Hippocampal formation (tissue), 2 donors: ENCODE measurements at places on chromosomes 13 and 19.

- DNase-seq = no peak
Observed at GRCh38 chr13:43963726-43964125, 84.0 kb downstream of the LACC1 start.

DNA sequence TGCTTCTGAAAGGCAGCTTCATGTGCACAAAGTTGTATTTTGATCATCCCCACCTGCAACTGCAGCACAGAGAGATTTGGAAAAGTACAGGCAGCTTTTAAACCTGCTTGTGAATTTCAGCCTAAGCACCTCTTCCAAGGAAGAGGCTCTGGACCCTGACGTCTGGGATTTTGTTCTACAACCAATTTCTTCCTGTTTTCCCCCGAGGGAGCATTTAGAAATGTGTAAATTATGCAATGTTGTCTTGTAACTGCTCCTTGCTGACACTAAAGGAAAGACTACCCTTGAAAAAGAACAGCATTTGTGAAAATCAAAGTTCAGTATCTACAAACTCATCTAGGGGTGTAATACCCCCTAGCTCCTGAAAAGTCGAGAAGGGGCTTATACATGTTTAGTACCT, 15.4 kb downstream of the MED26 start:
- DNase-seq = no peak

DNA sequence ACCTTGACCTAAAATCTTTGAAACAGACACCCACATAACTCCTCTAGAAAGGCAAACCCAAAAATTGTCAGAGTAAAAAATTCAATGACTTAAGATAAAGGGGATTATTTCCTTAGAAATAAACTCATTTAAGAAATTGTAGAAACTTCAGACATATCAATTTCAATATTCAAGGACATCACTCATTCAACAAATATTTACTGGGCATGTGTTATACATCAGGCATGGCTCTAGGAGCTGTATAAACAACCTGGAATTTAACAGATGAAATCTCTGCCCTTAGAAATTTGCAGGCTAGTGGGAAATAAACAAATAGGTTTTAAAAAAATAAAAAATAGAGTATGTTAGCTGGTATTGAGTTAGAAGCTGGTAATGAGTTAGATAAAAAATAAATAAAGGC, 84.0 kb upstream of the LSM14A start:
- DNase-seq = no peak

DNA sequence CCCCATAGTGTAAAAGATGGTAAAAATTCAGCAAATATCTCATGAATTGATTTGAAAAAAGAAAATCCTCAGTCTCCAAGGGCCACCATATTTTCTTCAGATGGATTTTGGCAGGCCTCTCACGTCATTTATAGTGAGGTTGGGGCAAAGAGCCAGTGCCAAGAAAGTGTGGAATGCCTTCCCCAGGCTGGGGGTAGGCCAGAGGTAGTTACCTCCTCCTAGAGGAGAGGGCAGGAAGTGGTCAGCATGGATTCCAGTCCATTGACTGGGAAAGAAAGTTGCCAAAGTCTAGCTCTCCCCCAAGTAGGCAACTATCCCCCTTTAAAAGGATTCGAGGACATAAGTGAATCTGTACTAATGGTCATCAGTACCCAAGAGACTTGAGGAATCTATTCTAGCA, 68.4 kb upstream of the KCTD4 start:
- no peak for DNase-seq

GRCh38 chr13:60689571-60689970, 292.6 kb downstream of the TDRD3 start:
- DNase-seq = no peak

DNA sequence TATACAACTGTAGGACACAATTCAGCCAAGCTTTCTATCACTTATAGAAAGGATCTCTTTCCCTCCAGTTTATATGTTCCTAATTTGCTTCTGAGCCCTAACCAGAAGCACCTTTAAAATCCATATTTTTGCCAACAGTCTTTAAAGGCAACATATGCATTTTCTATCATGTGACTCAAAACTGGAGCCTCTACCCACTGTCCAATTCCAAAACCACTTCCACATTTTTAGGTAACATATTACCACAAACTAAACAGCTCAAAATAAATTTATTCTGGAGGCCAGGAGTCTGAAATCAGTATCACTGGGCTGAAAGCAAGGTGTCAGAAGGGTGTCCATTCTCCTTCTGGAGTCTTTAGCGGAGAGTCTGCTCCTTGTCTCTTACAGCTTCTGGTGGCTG, 15.9 kb upstream of the EFNB2 start:
- no peak for DNase-seq

DNA sequence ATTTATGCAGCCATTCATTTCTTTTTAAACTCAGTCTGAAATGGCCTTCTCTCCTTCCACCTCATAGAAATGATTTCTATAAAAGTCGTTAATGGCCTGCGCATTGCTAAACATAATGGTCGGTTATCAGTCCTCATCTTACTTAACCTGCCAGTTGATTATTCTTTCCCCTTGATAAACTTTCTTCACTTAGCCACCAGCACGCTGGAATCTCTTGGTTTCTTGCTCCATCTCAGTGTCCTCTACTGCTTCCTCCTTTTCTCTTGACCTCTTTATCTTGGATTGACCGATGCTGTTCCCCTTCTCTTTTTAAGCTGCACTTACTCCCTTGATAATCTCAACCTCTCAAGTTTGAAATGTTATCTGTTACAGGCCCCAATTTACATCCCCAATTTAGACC, 12.2 kb upstream of the CLC start:
- DNase-seq = no peak

GRCh38 chr13:27919934-27920676, at the start of gene PDX1:
PDX1 (plus strand) TSS chr13:27920000; CDS start chr13:27920139, 139 bp downstream.
- no peak for DNase-seq

GRCh38 chr13:31951215-31951678, 80.3 kb upstream of the FRY start:
- DNase-seq = no peak
